ENCODE measurements at places on chromosomes 13 and 19.

DNA sequence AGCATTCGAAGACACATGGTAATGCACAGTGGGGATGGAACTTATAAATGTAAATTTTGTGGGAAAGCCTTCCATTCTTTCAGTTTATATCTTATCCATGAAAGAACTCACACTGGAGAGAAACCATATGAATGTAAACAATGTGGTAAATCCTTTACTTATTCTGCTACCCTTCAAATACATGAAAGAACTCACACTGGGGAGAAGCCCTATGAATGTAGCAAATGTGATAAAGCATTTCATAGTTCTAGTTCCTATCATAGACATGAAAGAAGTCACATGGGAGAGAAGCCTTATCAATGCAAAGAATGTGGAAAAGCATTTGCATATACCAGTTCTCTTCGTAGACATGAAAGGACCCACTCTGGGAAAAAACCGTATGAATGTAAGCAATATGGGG is 16.2 kb upstream of the ZNF763 start:
- DNase-seq: no peak

DNA sequence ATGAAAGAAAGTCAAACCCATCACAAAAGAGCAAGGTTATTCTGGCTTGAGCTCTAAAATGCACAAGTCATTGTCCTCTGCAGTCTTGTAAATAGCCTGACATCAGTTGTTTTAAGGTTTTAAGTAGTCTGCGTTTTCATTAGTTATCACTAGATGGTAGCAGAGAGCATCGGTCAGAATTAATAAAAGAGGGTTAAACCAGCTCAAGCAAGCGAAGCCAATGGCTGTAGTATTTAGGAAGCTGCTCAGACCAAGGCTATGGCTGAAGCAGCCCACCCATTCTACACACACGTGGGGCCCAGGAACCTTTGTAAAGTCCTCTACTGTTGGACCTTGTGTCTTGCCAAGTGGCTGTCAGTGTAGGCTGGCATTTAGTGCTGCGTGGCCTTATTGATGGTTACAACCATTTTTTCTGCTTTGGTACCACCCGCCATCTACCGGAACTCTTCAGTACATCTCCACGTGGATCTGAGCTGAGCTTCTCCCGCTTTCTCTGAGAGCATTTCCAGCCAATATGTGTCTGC is 13.3 kb upstream of the ZNF57 start:
- DNase-seq: peak; percentile 90

DNA sequence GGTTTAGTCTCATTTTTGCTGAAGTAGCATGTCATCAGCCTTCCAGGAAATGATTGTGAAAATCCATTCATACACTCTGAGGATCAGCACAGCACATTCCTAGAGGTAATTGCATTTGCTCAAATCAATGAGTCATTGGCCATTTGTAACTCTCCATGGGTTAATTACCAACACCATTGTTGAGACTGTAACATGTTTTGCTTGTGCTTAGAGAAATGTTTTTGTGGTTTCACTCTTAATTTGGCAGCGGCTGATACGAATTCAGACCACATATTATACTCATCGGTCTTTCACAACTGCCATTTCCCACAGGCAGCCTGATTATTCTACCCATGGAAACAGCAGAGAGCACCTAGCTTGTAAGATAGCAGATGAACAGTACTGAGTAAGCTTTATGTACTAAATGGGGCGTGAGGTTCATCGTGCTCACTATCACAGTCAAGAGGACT is 110.3 kb downstream of the NHLRC3 start:
- no peak for DNase-seq

- DNase-seq: peak; percentile 98
Measured at GRCh38 chr19:49475995-49476880, 2.2 kb downstream of the FLT3LG start.

GRCh38 chr19:14505488-14506239 is 9.7 kb upstream of the GIPC1 start:
- DNase-seq: peak; percentile 89

DNA sequence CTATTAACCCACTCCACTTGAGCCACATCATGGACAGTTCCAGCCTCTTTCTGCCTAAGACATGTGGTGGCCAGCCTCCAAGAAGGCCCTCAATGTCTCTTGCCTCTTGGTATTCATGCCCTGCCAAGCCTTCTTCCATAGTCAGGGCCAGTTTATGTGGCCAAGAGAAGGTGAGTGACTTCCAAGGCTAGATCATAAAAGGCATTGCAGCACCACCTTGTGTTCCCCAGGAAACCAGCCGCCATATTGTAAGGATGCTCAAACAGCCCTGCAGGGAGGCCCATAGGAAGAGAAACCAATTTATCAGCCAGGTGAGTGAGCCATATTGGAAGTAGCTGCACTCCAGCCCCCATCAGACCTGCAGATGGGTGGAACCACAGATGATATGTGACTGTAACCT is 12.3 kb upstream of the DNMT1 start:
- DNase-seq: no peak

DNA sequence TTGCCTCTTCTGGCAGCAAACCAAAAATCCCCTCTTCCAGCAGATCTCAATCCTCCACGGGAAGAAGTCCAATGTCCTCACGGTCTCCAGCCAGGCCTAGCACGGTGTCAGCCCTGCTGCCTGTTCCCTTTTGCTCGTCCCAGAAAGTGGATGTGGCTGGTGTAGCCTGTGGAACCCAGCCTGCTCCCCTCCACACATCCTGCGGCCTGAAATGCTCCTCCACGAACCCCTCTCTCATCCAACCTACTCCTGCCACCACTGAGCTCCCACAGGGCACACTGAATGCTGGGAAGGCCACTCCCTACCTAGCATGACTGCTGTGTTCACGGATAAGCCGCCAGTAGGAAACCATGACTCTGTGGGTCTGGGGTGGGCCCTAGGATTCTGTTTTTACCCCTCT is 3.0 kb downstream of the MBOAT7 start:
- no peak for DNase-seq

DNA sequence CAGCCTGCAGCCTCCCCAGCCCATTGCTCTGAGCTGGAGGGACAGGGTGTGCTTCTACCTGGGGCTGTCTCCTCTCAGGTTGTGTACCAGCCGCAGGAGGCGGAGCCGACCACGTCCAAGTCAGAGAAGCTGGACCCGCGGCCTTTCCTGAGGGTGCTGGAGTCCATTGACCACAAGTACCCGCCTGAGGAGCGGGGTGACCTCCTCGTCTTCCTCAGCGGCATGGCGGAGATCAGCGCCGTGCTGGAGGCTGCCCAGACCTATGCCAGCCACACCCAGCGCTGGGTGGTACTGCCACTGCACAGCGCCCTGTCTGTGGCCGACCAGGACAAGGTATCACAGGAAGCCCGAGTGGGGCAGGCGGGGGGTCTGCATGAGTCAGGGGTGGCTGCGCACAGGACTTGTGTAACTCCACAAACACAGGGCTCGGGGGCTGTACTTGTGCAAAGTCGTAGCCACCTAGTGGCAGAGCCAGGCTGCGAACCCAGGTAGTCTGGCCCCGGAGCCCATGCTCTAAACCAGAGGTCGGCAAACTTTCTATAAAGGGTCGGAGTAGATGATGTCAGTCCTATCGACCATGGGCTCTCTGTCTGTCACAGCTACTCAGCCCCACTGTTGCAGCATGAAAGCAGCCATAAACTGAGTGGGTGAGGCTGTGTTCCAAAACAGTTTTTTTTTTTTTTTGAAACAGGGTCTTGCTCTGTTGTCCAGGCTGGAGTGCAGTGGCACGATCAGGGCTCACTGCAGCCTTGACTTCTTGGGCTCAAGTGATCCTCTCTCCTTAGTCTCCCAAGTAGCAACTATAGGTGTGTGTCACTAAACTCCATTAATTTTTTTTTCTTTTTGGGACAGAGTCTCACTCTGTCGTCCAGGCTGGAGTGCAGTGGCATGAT is 8.9 kb downstream of the DHX34 start:
- DNase-seq: peak; percentile 79

DNA sequence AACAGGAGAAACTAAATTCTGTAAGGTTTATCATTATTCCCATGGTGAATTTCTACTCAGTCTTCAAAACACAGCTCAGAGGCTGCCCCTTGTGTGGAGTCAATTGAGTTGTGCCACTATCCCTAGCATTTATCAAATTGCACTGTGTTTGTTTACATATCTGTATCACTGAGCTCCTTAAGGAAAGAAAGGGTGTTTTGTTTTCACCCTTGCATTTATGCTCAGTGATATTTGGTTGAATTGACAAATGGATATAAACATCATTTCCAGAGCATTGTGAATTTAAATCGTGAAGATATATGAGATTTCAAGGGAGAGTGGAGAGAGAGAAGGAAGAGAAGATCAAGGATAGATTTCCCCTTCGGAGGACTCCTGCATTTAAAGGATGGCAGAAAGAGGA is 55.1 kb upstream of the TNFRSF19 start:
- DNase-seq: no peak

DNA sequence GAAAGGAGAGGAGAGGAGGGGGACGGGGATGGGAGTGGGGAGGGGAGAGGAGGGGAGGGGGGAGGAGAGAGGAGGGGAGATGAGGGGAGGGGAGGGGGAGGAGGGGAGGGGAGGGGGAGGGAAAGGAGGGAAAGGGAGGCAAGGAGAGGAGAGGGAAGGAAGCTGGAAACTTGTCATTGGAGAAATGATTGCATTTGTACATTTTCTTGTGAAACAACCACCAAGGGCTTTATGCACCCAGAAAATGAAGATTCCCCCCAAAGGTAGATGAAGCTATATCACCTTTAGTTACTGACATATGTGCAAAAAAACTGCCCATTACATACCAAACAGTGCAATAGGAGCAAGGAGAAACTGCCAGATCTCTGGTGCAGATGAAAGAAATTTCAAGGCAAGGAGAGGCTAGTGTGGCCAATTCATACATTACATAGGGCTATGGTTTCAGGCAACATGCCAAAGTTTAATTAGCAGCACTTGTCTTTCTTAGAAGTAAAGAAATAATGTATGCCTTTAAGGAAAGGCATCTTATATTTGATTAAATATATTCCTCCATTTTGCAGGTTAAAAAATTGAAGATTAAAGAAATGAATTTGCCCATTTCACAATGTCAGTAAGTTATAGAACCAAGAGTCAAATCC is 49.5 kb upstream of the STK24 start:
- no peak for DNase-seq

GRCh38 chr13:51033421-51034185 is 77.5 kb downstream of the C13orf42 start:
- peak; percentile 25 for DNase-seq

DNA sequence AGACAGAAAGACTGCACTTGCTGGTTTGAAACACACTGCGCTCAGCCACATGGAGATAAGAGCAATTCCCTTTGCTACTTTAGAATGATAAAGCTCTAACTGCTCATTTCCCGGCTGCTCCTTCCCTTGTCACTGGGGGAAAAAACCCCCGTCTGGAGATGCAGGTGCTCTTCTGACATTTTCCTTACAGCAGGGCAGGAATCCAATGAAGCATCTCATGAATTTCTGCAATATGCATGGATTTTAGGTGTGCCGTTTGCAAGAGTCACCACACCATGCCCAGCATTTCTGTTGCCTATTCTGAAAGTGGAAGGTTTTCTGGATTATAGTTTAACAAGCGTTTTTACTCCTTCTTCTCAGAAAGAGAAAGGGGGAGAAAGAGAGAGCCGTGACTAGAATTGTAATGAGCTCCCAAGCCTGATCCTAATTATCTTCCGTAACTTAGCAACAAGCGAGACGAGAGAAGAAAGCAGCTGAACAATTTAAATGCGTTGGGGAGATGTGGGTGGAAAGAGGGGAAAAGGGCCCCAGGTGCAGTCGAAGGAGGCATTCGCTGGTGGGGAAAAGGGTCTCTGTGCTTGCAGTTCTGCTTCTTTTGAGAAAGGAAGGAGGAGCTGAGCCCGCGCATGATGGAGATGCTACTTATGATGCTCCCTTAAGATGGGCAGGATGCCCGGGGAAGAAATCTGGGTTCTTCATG is 76.6 kb upstream of the SPATA13 start:
- DNase-seq: no peak

GRCh38 chr13:76715621-76716020 is 170.6 kb downstream of the KCTD12 start:
- DNase-seq: peak; percentile 24

- no peak for DNase-seq
Measured at GRCh38 chr13:29922281-29922821, 71.9 kb upstream of the UBL3 start.

DNA sequence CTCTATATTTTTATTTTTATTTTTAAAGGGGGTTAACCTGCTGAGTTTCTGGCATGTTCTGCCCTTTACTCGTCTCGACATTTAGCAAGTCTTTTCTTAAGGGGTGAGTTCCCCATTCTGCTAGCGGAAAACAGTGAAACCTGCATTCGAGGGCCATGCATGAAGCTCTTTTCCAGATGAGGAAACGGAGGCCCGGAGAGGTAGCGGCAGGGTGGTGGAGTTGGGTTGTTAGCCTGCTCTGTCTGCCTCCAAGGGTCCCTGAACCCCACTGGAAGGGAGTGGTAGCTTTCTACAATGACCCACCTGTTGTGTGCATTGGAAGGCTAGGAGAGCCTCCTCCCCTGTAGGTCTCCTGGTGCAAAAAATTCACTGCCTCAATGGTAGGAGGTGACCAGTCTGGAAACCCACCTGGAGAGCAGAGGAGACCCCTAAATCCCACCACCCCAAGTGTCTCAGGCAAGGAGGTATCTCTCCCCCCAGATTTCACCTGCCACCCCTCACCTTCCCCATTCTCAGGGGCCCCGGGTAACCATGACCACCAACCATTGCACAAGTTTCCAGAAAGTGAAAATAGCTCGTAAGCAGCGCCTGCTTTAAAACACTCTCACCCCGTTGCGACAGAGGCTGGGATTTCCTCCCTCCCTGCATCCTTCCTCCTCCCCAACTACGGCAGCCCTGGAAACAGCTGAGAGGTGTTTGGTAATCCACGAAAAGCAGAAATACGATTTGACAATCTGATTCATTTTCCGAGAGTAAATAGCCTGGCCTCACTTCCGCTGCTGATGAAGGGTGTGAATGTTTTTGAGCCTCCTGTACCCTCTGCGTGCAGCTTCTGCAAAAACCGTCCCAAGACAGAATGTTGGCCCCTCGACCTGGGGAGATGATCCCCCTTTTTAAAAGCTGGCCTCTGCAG is 3.5 kb downstream of the KLF2 start:
- DNase-seq: no peak

DNA sequence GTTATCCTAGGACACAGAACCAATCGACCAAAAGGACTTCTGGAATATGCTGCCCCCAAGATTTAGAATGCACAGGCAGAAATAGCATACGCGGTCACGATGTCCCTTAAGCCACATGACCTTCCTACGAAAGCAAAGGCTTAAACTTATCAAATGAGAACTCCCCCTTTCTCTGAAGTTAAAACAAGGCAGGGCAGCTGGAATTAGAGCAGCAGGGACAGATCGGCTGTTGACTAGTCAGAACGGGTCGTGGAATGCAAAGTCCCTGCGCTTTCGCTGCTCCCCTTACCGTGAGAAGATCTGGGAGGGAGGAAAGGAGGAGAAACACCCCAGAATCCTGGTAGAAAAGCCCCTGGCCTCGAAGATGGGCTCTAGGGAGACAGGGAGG is 799 bp upstream of the USPL1 start:
- peak; percentile 81 for DNase-seq

DNA sequence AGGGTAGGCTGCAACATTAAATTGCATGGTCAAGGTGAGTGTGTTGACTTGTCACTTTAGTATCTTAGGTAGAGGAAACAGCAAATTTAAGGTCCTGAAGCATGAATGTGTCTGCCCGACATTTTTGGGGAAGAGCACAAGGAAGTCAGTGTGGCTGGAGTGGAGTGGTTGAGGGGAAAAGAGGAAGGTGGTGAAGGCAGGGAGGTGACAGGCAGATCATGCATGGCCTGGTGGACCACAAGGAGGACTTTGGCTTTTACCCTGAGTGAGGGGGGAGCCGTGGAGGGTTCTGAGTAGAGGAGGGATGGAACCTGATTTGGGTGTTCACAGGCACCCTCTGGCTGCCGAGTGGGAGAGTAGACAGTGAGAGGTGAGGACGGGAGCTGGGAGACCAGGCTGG is 168.0 kb downstream of the IER2 start:
- no peak for DNase-seq
